Renal cortex interstitium (tissue), 15 donors: ENCODE measurements at places on chromosomes 4 and X. TPM values are rescaled to one million over a fixed set of nuclear protein-coding genes. Genes with fewer than 3 reads are reported as not detected.

The CLCN4 gene
- 4.6 TPM for polyA plus RNA-seq

The SH2D1A gene
- polyA plus RNA-seq: 0.11 TPM

The CDS1 gene
- polyA plus RNA-seq: 28.4 TPM

The MID1 gene
- 25.4 TPM for polyA plus RNA-seq

DNA sequence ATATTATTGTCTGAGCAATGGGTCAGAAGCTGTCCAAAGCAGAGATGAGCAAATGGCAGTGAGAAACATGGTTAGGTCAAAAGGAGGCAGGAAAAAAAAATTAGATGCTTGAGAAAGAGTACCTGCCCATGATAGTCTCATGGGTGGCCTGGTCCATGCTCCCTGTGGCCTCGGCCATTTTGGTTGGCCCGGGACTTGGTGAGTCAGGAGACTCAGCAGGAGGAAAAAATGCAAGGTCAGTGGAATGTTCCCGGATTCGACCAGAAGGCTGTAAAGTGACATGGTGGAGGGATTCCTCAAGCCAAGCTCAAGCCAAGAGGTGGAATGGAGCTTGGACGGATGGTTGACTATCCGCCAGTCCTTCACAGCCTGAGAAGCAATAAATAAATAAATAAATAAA is 236.7 kb downstream of the ASMT start:
- no peak for DNase-seq

GRCh38 chr4:87497159-87497558 is 32.0 kb downstream of the SPARCL1 start:
- no peak for DNase-seq

- no peak for DNase-seq
Measured at GRCh38 chrX:646228-646495, 15.6 kb downstream of the SHOX start.

GRCh38 chr4:20251796-20252655 is at the start of gene SLIT2:
SLIT2 (plus strand) TSS chr4:20251905; CDS start chr4:20253816, 1,911 bp downstream.
- DNase-seq: peak; percentile 61

DNA sequence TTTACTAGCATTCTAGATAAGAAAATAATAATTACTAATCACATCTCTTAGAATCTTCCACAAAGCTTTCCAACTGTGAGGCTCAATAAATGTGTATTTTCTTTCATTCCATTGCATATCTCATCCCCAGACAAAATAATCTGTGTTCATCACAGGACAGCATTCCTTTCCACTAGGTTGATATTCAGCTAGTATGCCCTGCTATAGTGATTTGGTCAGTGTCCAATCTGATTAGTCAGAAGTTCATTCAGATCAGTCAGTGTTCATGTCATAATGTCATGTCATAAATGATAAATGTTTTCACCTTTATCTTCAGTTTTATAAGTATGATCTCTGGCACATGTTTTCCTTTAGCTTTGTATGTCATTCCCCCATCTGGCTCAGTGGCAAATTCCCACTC is 611.4 kb downstream of the KCTD8 start:
- DNase-seq: no peak

DNA sequence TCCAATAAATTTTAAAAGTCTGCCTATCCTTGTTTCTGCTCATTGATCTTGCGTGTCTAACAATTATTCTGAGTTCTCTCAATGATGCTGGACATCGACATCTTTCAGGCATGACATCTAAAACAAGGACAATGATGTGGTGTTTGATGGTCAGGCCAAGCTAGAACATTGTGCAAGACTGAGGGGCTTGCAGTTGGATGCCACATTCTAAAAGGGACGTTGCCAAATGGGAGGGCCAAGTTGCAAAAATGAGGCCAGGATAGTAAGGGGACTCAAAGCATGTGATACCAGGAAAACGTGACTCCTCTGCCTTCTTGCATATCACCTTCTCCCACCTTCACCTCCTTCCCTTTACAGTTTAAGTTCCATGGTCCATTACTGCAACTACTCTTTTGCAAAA is 29.4 kb upstream of the NSUN7 start:
- DNase-seq: no peak

- no peak for DNase-seq
Measured at GRCh38 chr4:165875446-165875845, 2.4 kb downstream of the TLL1 start.

DNA sequence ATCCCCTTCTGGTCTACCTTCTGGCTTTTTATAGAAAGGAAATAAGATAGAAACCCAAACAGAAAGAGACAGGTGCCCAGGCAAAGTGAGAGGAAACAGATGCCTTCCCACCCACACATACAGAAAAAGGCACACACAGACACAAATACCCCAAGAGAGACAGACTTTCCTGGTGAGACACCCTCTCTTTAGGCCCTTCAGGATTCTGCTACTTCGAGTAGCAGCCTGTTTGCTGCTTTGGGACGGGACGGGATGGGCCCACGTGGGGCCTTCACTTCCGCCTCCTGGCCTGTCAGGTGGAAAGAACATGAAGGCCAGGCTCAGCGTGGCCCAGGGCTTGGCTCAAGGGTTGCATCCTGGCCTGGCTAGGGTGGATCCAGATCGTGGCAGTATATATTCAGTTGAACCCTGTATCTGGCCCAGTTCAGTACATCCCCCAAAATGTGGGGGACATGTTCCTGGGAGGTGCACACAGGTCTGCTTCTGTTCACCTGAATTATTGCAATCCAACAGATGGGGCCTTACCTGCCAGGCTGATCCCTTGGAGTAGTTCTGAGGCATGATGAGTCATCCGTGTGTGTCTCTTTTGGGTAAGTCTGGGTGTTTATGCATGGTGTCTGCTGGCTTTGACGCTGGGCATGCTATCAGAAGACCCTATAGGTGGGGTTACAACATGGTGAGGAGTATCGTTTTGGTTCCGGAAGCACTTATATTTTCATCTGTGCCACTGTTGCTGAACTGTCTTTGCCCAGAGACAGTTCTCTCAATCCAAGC is 2.4 kb downstream of the ZNF275 start:
- no peak for DNase-seq

DNA sequence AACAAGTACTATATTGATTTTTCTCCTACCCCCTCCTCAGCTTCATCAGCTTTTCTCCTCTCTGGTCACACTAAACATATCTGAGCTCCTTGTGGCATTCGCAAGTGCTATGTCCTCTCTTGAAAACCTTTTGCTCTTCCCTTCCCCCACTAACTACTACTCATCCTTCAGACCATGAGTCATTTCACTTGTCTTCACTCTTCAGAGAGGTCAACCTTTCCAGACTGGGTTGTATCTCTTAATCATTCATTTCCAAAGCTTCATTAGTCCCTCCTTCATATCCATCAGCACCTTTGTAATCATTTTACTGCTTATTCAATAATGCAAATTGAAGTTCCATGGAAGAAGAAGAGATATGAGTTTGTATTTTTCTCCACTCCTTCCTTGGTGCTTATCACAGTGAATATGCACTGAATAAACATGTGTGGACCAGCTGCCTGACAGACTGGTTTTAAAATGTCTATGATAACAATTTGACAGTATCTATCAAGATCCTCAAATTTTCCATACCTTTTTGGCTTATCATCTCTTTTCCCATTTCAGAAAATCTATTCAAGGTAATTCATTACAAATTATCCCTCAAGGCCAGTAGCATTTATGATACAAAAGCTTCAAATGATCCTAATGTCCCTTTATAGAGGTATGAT is 28.4 kb downstream of the DDX60L start:
- no peak for DNase-seq

GRCh38 chr4:159227984-159228383 is 125.1 kb downstream of the RAPGEF2 start:
- peak; percentile 53 for DNase-seq
